Stimulated activated CD4-positive, alpha-beta T cell treated with anti-CD3 and anti-CD28 coated beads, Interleukin-15, amount 100 ng/mL, for 48 hours (primary cell): ENCODE measurements at places on chromosomes 2 and 18.

DNA sequence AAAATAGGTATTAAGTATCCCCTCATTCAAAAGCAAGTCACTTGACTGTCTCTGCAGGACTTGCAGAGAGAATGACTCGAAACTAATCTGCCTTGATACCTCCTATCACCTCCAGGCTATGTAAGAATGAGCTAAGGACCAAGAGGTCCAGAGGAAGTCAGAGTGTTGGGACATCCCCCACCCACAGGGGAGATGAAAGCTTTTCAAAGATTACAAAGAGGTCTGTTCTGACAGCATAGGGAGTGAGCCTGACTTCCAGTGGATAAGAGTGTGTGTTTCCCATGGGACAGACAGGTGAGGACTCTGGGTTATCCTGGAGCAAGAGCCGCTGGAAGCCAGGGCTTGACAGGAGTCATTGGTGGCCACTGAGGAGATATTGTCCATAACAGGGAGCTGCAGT is 85.0 kb upstream of the TACR1 start:
- DNase-seq: no peak

GRCh38 chr18:12656938-12657683 is 796 bp downstream of the SPIRE1 start:
- DNase-seq: no peak

GRCh38 chr2:48414980-48415835 is 114.7 kb upstream of the STON1 start:
- DNase-seq: no peak

GRCh38 chr2:113255140-113256070 is 23.3 kb downstream of the PAX8 start:
- no peak for DNase-seq

GRCh38 chr18:55830544-55830943 is 242.6 kb upstream of the TCF4 start:
- DNase-seq: no peak

GRCh38 chr2:18883616-18884456 is 294.5 kb upstream of the NT5C1B start:
- no peak for DNase-seq

DNA sequence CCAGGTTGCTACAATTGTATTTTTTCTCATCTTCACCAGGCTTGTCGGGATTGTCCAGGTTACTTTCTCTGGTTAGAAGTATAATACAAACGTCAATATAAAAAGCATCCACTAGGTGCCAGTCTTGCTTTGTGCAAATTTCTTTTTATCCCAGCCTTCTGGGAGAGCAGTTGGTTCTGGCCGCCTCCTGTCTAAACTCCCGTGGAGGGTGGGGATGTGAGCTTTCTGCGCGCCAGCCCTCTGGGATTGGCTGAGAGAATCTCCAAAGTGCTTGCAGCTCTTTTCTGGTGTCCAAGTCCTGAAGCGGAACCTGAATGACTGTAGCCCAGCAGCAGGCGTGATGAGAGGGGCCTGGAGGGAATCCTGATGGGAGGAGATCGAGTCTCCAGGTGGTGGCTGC is 22.4 kb upstream of the TOGARAM2 start:
- peak; percentile 14 for DNase-seq

- peak; percentile 58 for DNase-seq
Observed at GRCh38 chr2:227411320-227411989, 23.7 kb upstream of the SCYGR1 start.

DNA sequence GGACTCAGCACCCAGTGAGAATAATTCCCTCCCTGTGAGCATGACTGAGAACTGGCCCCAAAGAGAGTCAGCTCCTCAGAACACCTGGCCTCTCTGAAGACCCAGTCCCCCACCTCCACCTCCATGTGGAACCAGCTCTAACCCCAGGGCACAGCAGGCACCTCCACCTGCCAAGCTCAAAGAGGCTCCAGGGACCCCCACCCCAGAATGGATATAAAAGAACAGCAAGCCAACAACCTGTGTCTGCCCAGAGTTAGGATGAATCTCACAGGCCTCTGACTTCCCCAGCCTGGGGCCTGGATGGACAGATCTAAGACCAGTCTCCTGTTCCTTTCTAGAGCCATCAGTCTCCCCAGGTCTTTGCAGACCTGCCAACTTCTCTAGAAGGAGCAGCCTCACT is 498.5 kb downstream of the EIPR1 start:
- no peak for DNase-seq

- DNase-seq: peak; percentile 58
Observed at GRCh38 chr18:57434536-57435494, at the start of gene ONECUT2. ONECUT2 (plus strand) TSS chr18:57435374; CDS start chr18:57435717, 343 bp downstream.

DNA sequence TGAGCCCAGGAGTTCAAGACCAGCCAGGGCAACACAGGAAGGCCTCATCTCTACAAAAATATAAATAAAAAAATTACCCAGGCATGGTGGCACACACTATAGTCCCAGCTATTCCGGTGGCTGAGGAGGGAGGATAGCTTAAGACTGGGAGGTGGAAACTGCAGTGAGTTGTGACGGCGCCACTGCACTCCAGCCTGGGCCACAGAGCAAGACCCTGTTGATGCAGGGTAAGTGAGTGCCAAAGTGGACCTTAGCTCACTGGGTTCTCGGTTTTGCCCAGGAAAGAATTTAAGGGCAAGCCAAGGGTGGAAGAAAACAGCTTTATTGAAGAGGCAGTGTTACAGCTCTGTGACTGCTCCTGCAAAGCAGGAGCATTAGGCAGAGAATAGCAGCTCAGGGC is 6.9 kb upstream of the ERICH2 start:
- no peak for DNase-seq

DNA sequence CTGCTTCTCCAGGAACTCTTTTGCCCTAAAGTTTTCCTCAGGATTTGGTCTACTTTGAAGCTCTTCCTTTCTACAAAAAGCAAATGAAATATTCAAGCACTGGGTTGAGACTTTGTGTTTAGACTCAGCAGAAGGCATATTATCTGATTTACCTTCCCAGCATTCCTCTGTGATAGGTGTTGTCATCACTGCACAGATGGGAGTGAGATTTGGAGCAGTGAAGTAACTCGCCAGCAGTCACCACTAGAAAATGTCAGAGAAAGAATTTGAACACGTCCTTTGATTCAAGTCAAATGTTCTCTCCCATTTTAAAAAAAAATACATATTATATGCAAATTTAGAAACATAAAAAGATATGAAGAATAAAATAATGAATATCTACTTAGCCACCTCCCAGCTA is 112.2 kb downstream of the DNAH6 start:
- no peak for DNase-seq

GRCh38 chr2:134540990-134541389 is 177.8 kb downstream of the TMEM163 start:
- no peak for DNase-seq

DNA sequence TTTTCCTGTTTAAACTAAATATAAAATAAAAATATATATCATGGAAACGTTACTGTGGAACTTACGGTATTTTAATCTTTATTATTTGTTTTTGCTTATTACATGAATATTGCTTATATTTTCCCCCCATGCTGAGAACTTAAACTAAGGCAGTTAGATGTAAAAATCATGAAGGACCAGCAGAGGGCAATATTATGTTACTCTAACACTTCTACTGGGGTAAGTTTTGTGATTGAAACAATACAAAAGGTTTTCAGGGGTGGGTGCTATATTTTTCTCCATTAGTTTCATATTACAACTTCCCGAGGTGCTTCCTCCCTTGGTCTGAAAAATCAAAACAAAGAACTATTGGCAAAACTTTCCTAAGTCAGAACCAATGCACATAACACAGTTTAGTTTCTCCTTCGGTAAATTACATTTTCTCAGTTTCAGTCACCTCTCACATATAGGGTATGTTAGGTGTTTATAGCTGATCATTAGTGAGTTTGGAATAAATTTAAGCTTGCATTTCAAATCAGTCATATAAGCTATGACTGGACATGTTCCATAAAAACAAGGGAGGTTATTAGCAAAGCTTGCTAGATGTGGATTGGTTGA is 54.8 kb downstream of the ZNF407 start:
- DNase-seq: no peak

DNA sequence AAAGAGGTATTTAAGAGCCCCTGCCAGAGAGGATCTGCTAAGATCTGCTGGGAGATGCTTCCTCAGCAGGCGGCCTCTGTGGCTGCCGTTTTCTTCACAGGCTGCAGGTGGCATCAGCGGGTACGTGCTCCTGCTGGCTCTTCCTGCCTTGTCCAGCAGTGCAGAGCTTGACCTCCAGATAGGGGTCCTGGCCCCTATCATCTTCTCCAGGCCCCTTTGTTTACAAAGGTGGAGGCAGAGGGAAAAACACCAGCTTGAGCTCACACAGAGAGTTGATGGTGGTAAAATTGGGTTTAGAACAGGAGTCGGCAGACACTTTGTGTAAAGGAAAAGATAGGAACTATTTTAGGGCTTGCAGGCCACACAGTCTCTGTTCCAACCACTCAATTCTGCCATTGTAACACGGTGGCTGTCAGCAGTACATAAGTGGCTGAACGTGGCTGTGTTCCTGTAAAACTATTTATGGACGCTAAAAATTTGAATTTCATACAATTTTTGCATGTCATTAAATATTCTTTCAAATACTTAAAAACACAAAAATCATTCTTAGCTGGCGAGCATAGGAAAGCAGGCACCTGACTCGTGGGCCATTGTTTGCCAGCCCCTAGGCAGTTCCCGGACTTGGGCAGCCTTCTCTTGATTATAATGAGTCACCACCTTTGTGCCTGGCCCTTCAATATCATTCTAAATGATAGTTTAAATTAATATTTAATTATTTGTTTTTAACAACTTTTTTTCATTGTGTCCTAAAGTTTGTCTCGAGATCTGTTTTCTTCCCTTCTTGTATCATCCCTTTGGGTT is 98.2 kb upstream of the B3GNT7 start:
- no peak for DNase-seq

DNA sequence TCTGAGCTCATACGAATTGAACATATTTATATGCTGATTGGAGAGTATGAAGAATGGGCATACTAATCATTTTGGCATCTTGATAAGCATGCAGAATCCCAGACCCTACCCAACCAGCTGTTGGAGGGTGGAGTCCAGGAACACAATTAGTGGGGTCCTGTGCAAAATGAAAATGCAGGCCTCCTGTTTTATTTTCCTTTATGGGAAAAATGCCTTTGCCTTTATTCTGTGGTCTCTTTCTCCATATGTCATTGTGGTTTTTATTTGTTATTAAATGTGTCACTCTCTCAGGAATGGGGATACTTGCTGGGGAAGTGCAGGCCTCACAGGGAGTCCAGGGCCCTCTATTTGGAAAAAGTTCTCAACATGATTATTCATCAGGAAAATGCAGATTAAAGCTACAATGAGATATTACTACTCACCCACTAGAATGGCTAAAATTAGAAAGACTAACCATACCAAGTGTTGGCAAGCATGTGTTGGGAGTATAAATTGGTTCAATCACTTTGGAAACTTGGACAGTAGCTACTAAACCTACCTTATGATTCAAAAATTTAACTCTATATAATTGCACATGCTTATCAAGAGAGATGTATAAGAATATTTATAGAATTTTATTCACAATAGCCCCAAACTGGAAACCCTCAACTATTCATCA is 223.1 kb upstream of the FBXO11 start:
- DNase-seq: no peak

GRCh38 chr2:187313831-187314230 is 134.2 kb downstream of the CALCRL start:
- no peak for DNase-seq

- no peak for DNase-seq
Observed at GRCh38 chr2:137261881-137262585, 496.7 kb downstream of the THSD7B start.

- DNase-seq: no peak
Observed at GRCh38 chr2:42675815-42676214, 88.1 kb downstream of the OXER1 start.

- DNase-seq: no peak
Observed at GRCh38 chr2:8196316-8196715, 485.5 kb upstream of the ID2 start.

GRCh38 chr2:112181571-112182290 is 43.5 kb downstream of the FBLN7 start:
- DNase-seq: peak; percentile 36

- DNase-seq: no peak
Observed at GRCh38 chr2:96287273-96287856, 18.0 kb downstream of the SNRNP200 start.

DNA sequence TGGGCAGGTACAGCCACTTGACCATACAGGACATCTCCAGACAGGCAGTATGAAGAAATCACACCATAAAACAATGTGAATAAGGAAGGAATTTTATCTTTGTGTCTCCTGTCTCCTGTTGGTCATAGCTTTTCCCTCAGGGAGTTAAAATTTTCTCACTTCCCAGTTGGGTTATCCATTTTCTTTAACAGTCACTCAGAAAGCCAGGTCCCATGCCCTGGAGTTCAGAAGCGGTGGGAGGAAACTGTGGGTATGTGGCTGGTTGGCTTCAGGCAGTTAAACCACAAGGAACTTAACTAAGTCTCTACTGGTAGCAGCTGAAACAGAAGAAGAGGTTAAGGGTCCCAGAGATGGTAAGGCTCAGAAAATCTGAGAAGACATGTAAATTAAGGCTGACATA is 6.5 kb upstream of the SMAD2 start:
- DNase-seq: no peak

DNA sequence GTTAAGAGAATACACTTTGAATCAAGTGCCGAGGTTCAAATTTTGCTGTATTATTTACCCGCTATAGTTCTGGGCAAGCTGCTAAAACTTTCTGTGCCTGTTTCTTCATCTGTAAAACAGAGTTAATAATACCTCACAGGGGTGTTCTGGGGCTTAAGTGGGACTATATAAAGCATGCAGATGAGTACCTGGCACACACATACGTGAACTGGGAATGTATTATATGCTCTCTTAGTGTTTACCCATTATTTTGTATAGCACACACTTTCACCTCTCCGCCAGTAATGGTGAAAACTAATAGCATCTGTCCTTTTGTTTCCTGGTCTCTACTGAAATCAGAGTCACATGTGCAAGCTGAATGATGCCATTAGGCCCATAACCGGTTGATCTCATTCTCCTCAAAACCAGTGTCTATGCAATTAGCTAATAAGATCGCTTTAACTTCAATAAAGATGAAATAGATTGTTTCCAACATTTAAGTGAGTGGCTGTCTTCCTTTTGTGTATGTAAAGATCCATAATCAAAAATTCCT is 3.8 kb upstream of the CDKL4 start:
- no peak for DNase-seq

- peak; percentile 29 for DNase-seq
Observed at GRCh38 chr2:27901234-27901633, 10.7 kb downstream of the BABAM2 start.

DNA sequence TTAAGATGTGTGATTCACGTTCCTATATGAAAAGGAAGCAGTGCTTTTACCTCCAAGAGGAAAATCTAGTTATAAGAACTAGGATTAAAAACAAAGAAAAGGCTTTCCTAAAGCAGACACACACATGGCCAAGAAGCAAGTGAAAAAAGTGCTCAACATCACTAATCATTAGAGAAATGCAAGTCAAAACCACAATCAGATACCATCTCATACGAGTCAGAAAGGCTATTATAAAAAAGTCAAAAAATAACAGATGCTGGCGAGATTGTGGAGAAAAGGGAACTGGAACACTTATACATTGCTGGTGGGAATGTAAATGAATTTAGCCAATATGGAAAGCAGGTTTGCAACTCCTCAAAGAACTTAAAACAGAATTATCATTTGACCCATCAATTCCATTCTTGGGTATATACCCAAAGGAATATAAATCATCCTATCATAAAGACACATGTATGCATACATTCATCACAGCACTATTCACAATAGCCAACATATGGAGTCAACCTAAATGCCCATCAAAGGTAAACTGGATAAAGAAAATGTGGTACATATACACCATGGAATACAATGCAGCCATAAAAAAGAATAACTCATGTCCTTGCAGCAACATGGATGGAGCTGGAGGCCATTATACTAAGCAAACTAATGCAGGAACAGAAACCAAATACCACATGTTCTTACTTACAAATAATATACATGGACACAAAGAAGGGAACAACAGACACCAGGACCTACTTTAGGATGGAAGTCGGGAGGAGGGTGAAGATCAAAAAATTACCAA is 285.3 kb downstream of the RAD51AP2 start:
- no peak for DNase-seq
